ENCODE measurements at places on chromosomes 5 and 9. TPM values are rescaled to one million over a fixed set of nuclear protein-coding genes. Genes with fewer than 3 reads are reported as not detected.

The DCAF10 gene
- polyA plus RNA-seq = 30.0 TPM

The PCDHA9 gene
- polyA plus RNA-seq = not detected

The FGFR4 gene
- polyA plus RNA-seq = not detected

The NSUN2 gene
- 35.2 TPM for polyA plus RNA-seq

The AK8 gene
- polyA plus RNA-seq = 4.7 TPM

The RFESD gene
- 5.5 TPM for polyA plus RNA-seq

The FBXL7 gene
- polyA plus RNA-seq = not detected

The OSMR gene
- not detected for polyA plus RNA-seq

The STPG3 gene
- polyA plus RNA-seq = not detected

The SPATA31C1 gene
- polyA plus RNA-seq = not detected

The FAM153A gene
- 0.35 TPM for polyA plus RNA-seq

The GLRA1 gene
- polyA plus RNA-seq = not detected

The NEUROG1 gene
- not detected for polyA plus RNA-seq

The TOR2A gene
- 27.3 TPM for polyA plus RNA-seq

The SMIM33 gene
- polyA plus RNA-seq = not detected

The TRIM52 gene
- 35.1 TPM for polyA plus RNA-seq

The ALDH1B1 gene
- 7.4 TPM for polyA plus RNA-seq

The DND1 gene
- polyA plus RNA-seq = not detected

The SPEF2 gene
- 0.61 TPM for polyA plus RNA-seq

The PCDHGA11 gene
- polyA plus RNA-seq = not detected

The C9orf57 gene
- polyA plus RNA-seq = not detected

The DMGDH gene
- polyA plus RNA-seq = not detected

The PCDHA3 gene
- not detected for polyA plus RNA-seq

The ARSI gene
- polyA plus RNA-seq = not detected

The FOXE1 gene
- not detected for polyA plus RNA-seq

The SHROOM1 gene
- not detected for polyA plus RNA-seq

The PCDHB11 gene
- polyA plus RNA-seq = not detected

The NR2F1-AS1 gene
- polyA plus RNA-seq = not detected

The SPATA31E1 gene
- polyA plus RNA-seq = not detected

The CD274 gene
- polyA plus RNA-seq = not detected

The NINJ1 gene
- 8.6 TPM for polyA plus RNA-seq

The SPINK13 gene
- not detected for polyA plus RNA-seq

The TMC1 gene
- polyA plus RNA-seq = not detected

The CCNI2 gene
- not detected for polyA plus RNA-seq

The KCNIP1 gene
- polyA plus RNA-seq = not detected

The HTR4 gene
- not detected for polyA plus RNA-seq

The FAM170A gene
- polyA plus RNA-seq = not detected

The ADRB2 gene
- 4.6 TPM for polyA plus RNA-seq

The RRAGA gene
- 84.0 TPM for polyA plus RNA-seq

The IFNB1 gene
- not detected for polyA plus RNA-seq
